Skeletal muscle cell (primary cell): ENCODE measurements at places on chromosomes 5 and 9.

DNA sequence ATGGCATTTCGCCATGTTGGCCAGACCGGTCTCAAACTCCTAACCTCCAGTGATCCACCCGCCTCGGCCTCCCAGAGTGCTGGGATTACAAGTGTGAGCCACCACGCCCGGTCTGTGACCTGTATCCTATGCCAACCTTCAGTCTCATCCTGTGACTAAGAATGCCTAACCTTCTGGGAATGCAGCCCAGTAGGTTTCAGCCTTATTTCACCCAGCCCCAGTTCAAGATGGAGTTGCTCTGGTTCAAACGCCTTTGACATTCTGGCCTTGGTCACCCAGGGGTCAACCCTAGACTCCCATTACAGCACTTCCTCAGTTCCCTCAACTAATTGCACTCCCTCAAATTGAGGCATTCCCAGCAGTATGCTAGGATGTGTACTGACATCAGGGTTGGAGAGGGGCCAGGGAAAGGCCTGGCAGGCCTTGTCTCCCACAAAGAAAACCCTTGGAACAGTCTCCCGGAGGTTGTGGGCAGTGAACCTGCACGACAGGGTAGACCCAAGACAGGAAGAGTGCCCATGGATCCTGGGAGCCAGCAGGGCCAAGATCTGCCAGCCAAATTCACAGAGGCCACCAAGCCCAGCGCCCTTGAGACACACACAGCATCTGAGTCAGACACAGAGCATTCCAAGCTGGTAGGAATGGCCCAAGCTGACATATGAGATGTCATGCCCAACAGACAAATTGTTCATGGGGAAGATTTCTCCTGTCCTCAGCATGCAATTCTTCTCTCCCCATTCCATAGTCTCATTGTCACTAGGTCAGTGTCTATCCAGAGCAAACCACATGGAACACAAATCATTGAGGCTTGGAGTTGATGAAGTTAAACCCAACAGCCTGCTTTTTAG is 24.9 kb upstream of the SMU1 start:
- DNase-seq = no peak

- DNase-seq = no peak
Observed at GRCh38 chr5:169691471-169691870, 54.4 kb downstream of the DOCK2 start.

DNA sequence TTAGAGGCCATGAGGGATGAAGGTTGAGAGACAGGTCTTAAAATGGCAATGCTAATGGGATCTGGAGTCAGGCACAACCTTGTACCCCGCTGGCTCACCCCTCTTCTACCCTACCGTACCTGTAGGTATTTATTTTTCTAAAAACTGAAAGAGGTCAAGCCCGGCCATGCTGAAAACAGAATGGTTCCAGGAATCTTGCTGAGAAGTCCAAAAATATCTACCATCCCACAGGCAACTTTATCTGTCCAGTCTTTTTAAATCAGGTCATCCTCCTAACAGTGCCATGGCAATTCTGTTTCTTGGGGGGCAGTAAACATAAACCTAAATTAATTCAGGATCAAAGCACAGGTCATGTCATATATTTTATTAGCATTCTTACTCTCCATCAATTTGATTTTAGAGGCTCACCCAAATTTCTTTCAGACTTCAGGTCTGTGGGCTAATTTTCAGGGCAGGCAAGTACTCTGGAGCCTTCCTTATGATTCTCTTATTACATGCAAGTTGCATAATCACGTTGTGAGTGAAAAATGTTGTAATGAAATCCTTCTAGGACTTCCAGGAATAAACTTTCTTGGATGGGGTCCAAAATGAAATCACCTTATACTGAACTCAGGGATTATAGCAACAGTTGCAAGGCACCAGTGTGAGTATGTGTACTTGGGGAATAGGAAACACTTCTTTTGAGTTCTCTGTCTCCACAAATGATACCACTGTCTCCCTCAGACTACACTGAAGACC is 102.7 kb upstream of the NREP start:
- peak; percentile 90 for DNase-seq

DNA sequence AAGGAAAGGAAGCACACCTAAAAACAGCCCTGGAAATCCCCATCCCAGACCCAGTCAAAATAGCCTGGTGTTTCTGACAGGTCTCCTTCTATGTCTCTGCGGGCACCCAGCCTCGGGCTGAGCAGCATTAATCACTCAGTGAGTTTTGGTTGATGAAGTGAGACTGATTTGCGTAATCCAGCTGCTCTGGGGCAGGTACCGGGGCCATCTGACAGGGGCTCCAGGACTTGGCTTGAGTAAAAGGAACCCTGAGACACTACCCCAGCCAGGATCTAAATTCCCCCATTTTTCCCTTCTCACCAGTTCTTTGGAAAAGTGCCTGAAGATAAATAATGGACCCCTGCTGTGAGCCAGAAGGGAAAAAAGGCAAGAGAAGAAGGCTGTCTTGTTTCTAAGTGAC is 596 bp downstream of the SLC28A3 start:
- DNase-seq = no peak

GRCh38 chr5:33148076-33148513 is 292.7 kb upstream of the TARS1 start:
- DNase-seq = peak; percentile 90

GRCh38 chr5:151745071-151745705 is 13.2 kb downstream of the ATOX1 start:
- peak; percentile 69 for DNase-seq

GRCh38 chr5:135894789-135895188 is 852 bp downstream of the IL9 start:
- DNase-seq = no peak

- DNase-seq = peak; percentile 91
Observed at GRCh38 chr5:132364319-132364718, 5.2 kb upstream of the SLC22A5 start.

DNA sequence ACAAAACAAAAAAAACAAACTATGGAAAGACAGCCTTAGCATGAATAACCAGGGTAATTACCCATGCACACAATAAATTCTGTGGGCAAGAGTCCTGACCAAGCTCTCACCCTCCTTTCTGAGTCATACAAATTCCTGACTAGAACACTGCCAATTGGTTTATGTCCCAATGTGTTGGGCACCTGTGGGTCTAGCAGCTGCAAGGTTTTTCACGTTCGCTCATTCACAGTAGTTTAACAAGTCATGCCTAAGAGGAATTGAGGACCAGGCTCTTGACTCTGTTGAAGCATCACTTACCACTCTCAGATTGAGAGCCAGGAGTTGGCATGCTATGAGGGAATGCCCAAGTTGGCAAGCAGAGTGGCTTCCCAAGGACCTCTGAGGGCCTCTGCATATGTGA is 205.5 kb upstream of the SLC24A2 start:
- peak; percentile 60 for DNase-seq

DNA sequence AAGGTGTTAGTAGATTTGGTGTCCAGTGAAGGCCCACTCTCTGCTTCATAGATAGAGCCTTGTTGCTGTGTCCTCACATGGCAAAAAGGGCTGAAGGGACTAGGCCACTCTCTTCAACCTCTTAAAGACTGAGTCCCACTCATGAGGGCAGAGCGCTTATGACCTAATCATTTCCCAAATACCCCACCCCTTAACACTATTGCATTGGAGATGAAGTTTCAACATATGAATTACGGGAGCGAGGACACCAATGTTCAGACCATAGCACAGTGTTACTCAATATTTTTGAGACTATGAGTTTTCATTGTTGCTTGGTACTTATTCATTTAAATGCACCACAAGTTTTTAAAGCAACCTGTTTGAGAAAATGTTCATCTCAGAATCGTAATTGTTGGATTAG is 8.8 kb upstream of the OTULINL start:
- DNase-seq = no peak

DNA sequence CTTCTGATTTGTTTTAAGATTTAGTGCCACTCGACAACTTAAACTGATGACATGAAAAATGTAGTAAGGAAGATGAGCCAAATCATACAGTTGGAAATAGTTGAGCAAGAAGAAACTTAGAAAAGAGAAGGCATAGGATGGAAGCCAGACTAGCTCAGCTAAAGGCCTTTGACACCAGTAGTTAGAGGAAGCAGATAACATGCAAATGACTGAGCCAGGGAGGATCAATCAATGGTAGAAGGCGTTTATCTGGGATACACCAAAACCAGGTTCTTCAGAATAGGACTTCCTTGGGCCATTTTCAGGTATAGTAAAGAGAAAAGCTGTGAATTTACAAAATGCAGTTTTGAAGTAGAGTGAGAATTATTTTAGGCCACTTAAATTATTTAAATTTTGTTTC is 3.2 kb downstream of the TDRD7 start:
- no peak for DNase-seq

DNA sequence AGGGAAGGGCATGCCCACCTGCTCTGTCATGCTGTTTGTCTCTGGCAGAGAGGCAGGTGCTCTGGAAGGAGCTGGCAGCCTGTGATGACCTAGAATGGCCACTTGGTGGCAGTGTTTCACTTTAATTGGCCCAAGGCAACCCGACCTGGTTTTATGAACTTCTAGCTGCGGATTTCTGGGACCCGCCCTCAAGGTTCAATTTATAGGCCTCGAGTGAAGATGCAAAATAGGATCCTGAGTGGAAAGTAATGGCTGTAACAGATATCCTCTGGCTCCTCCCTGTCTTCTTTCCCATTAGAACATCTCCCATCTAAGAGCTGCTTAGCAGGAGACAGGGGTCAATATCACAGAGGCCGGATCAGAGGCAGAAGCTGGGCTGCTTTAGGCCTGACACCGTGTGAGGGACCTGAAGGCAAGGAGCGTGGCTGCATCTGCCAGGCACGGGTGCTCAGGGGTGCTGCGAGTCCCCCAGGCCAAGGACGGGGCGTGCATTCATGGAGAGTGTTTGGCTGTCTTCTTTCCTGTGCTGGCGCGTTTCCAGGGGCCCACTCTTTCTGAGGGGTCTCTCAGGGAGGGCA is 56.7 kb upstream of the SLC28A3 start:
- DNase-seq = peak; percentile 16

DNA sequence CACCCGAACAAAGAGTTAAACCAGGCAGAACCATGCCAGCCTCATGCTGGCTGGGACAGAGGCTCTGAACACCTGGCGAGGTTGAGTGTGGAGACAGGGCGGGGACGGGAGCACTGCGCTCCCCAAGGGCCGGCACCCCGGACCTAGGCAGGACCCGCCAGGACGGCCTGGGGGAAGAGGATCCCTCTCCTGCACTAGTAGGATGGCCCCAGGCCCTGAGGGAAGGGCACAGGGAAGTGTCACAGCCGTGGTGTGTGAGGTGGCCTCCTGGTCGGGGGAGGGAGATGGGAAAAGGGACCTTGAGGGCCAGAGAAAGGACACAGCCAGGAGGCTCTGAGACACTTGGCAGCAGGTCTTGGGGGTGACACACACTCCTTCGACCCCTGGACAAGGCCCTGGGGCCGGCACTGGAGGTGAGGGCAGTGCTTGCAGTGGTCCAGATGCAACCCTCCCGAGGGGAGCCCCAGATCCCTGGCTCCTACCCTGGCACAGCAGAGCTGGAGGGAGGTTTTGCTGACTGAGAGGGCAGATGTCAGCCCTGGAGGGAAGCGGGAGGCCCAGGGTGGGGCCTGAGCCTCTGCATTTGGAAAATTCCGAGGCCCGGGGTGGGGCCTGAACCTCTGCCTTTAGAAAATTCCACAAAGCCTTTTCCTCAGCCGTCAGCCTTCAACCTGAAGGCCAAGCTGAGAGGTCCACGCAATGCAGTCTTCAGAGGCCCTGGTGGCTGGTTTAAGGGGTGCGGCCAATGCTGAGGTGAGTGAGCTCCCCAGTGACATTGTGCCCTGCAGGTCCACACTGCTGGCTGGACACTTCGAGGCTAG is 24.8 kb upstream of the TERT start:
- no peak for DNase-seq

GRCh38 chr5:882253-883183 is 10.1 kb downstream of the BRD9 start:
- DNase-seq = no peak

DNA sequence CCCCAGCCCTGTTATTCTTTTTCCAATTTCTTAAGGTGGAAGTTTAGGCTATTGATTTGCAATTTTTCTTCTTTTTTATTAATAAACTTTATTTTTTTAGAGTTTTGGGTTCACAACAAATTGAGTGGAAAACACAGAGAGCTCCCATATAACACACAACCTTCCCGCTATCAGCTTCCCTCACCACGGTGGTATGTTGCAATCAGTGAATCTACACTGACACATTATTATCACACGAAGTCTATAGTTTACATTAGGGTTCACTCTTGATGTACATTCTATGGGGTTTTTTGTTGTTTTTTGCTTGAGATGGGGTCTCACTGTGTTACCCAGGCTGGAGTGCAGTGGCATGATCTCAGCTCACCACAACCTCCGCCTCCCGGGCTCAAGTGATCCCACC is 4.8 kb upstream of the NFX1 start:
- DNase-seq = no peak

DNA sequence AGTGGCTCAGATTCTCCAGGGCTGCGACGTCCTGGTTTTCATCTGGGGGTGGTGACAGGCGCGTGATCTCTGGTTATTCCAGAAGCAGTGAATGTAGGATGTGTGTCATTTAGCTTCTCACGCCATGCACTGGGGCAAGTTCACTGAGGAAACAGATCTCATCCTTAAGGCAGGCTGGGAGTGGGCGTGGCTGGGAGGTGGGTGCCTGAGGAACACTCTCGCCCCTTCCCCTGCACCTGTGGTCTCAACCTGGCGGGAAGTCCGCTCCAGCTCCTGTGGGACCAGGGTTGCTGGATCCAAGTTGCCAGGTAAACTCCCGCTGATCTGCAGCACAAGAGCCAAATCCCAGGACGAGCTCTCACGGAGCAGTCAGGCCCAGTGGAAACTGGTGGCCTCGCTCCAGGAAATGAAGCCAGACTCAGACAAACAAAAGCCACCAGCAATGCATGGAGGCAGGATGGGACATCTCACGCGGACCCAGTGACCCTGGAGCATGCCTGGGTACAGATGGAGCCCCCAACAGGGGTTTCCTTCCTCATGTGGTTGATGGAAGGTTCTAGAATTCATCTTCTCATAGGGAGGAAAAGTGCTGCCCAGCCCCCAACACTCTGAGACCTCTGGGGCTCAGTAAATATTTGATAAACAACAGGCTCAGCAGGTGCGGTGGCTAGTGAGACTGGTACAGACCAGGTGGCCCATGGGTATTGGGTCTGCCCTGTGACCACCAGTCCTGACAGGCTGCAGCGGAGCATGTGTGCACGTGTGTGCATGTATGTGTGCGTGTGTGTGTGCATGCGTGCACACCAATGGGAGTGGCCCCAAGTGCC is 16.3 kb upstream of the SLC12A7 start:
- no peak for DNase-seq

DNA sequence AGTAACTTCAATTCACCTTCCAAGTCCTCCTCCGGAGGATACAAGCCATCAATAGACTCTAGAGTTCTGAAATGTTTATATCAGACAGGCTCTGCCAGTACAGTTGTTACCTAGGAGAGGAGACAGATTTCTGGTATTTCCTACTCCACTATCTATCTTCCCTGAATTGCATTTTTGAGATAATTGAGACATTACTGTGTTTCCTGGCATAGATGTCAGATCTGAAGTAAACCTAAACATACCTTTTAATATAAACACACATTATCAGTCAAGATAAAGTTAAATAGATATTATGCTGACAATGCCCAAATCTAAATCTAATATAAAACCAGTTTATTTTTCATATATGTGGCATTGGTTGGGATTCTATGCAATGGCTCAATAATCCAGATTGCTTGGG is 8.2 kb upstream of the TYRP1 start:
- no peak for DNase-seq

- DNase-seq = no peak
Observed at GRCh38 chr9:104999136-104999535, 71.2 kb upstream of the ABCA1 start.

- DNase-seq = no peak
Observed at GRCh38 chr5:142888469-142889085, 118.4 kb downstream of the ARHGAP26 start.

GRCh38 chr5:57291894-57292293 is 118.0 kb downstream of the GPBP1 start:
- DNase-seq = no peak

- DNase-seq = no peak
Observed at GRCh38 chr5:89036704-89037489, 153.9 kb upstream of the MEF2C start.
